ENCODE measurements at places on chromosomes 5 and 9.

DNA sequence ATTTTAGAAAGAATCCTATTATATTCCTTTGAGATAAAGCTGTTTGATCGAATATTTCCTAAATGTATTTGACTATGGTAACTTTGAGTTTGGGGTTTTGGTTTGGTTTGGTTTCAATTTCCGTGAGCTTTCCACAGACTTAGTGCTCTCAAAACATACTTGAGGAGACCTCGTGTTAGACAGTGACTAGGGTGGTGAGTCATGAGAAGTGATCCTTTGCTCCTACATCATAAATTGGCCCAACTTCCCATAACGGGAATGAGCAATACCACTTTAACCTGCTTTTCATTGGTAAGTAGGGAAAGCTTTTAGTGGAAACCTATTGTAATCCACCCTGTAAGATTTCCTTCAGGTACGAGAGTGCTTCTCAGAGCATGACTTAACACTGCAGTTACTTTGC, 3.8 kb upstream of the RASEF start:
- DNase-seq = no peak

GRCh38 chr9:32926911-32927310, 74.5 kb downstream of the APTX start:
- no peak for DNase-seq

DNA sequence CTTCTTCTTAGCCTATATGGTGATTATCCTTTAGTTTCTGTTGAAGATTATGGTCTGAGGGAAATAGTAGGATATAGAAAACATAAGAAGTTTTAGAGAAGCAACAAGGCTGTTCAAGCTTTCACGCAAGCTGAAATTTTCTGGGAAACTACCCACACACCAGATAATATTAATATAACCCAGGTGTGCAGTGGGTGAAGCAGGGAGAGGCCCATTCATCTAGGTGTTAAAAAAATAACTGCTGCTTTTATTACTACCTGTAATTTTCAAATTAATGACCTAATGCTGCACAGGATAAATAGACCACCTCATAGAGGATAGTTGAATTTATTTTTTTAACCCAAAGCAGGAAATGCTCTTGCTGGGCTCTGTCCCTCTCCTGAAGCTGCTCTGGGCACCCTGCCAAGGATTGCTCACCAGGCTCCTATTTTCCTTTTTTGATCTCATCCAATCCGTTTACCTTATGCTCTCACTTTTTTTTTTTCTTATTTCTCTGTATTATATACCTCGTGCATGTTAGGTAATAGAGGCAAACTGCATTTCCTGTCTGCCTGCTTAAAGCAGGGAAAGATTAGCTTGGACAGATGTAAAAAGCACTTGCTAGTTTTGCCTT, 124.3 kb upstream of the SLC12A2 start:
- no peak for DNase-seq

DNA sequence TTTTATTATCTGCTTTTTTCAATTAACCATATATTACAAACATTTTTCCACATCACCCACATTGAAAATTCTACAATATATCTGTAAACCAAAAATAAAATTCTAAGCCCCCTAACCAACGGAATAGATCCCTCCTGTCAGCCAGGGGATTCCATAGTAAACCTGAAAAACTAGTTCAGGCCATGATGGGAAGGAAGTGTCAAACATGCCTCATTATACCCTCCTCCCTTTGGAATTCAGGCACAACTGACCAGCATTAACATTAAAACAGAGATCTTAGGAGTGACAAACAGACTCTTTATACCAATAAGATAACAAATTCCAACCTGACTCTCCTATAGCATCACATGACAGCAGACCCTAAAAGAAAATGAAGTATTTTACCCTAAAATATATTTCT, 113.7 kb upstream of the DMRT1 start:
- DNase-seq = no peak

- no peak for DNase-seq
These were observed 197.1 kb upstream of the TBCA start for GRCh38 chr5:77973253-77973609.

DNA sequence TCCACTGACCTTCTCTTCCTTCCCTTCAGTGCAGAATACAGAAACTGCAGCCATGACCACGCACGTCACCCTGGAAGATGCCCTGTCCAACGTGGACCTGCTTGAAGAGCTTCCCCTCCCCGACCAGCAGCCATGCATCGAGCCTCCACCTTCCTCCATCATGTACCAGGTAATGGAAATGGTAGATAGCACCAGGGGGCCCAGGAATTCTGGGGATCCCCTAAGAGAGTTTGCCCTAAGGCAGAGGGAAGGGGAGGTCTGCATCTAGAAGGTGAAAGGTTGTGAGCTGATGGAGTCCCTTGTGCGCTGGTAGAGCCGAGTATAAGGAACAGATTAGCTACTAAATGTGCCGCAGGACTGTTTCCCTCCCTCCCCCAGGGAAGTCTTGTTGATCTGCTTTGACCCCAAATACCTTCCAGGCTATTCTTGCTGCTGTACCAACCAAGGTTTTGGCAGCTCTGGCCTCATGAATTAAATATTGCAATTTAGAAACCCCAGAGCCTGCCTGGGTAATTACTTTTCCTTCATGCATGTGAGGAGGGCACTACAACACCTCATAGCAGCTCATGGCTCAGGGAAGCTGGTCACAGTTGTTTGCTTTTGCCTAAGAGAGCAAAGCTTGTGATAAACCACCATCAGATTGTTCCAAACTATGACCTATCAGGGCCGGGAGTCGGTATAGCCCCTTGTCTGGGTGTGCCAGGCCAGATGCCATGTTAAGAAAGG, 19.6 kb downstream of the CYFIP2 start:
- no peak for DNase-seq

DNA sequence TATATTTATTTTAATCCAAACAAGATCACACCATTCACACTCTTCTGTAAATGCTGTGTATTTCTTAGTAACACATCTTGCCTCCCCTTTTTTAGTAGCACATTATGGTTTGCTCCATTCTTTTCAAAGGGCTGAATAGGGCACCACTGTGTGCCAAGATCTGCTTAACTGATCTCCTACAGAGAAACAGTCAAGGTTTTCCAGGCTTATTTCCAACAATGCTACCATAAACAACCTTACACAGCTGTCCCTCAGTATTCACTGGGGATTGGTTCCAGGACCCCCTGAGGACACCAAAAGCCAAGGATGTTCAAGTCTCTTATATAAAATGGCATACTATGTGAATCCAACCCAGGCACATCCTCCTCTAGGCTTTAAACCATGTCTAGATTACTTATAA, 16.5 kb downstream of the GOLM1 start:
- no peak for DNase-seq

DNA sequence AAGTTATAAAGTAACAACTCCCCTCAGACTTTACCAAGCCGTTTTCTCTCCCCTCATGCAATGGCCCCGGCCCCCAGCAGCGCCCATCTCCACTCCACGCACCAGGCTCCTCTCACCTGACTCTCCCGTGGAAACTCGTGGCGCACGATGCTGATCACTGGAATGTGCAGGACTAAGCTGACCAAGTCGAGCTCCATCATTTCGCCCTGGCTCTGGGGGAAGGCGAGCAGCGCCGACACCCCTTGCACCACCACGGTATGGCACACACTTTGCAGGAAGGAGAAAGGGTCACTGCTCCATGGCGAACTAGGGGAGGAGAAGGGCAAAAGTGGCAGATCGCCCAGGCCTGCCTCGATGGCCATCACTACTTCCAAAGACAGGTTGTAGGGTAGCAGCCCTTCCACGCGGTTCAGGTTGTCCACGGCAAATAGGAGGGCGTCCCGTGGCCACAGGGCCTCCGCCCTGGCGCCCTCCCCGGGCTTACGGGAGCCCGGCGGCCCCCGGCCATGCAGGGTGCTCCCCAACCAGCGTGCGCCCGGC, 1.2 kb downstream of the GRIN3A start:
- no peak for DNase-seq

DNA sequence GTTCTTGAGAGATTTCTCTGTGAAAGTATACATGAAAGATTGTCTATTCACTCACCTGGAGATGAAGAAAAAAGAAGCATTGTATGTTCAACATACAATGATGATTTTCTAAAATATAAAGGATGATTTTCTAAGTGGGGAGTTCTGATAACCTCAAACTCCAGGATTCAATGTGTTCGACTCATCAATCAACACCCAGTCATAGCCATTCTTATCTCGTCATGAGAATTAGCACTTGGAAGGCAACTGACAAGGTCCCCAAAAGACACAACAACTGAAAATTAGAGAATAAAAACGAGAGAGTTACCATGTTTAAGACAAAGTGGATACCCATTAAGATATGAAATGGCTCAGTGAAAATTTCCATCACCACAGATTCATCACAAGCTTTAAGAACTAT, 52.1 kb upstream of the SIMC1 start:
- no peak for DNase-seq

DNA sequence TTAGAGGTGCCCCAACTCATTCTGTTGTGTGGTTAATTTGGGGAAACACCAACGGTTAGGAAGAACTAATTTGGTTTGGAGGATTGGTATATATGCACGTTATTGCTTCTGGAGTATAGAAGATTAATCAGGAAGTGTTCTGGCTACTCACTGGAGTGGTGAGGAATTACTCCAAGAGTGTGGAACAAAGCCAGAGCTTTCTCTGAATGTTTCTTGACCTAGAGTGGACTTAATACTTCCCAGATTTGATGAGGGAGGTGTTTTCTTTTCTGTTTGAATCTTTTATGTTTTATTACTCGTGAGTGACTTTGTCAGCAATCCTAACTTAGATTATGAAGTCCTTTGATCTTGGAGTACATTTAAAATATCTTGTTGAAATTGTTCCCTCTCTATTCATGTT, 163.7 kb downstream of the MAN2A1 start:
- DNase-seq = no peak

- no peak for DNase-seq
These were observed 78.6 kb downstream of the NTRK2 start for GRCh38 chr9:84748112-84748511.

GRCh38 chr9:8436786-8437185, 637.2 kb upstream of the DMAC1 start:
- DNase-seq = no peak

DNA sequence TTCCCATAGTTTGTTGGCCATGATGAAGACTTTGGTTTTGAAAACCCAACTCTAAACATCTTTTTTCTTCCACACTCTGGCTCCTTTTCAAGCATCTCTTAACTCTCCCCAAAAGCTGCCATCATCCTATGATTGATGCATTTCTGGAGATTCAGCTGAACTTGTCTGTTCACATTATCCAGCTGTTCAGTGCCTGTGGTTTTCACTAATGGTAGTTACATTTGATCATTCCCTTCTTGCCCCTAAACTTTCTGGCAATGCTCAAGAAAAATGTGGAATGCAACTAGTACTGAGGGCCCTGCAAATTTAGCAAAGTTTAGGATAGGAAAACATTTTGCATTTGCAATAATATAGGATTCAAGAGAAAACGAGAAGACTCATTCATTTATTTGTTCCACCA, 267.5 kb downstream of the ENC1 start:
- DNase-seq = no peak
